Cerebellar nuclear complex (tissue), 1 donor: ENCODE measurements at places on chromosomes 12 and 14.

DNA sequence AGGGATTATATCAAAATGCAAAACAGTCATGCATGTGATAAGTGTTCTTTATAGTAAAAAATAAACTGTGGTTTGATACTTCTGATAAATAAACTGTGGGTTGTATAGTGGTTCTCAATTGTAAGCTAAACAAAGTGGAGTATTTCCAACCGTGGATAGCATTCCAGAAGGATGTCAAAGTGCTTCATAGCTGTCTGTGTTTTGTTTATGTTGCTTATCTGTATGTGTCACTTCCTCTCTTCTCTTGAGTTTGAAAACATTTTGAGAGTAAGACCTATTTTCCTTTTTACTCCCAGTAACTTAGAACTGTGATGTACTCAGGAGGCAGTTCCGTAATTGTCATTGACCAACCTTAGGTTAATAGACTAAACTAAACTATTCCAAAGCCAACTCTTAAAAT is 415.8 kb downstream of the TMTC2 start:
- DNase-seq = no peak

DNA sequence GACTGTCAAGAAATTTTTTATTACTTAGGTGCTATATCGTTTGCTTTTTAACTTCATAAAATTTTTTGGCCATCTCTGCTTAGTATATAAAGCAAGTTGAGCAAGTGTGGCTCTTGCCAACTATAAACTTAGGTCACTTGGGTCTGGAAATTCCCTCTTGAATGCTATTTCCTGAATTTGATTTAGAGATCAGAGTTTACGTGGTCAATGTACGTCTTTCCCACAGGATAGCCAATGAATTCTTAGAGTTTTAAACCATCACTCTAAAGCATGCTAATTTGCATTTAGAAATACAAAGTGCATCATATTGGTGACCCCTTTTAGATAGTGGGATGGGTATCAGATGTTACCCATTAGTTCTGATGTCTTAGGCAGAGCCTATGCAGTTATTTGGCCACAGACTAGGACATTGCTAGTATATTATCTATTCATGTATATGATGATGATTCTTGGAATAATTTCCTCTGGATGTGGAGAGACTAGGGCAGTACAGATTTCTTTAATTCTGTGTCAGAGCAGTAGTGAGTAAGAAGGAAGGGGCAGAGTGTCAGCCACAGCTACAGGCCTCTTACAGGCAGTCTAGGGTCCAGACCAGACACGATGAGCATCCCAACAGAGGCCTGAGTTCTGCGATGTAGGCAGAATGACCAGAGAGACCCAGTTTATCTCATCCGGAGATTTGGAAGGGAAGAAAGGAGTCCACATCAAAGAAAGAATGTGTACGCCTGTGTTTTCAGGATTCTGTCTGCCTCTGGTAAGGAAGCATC is 30.3 kb downstream of the SCN8A start:
- DNase-seq = no peak

GRCh38 chr14:70183991-70184390 is 4.8 kb downstream of the SLC8A3 start:
- no peak for DNase-seq

- no peak for DNase-seq
These were observed 68.9 kb downstream of the NCOR2 start for GRCh38 chr12:124498275-124499189.
